ENCODE measurements at places on chromosomes 4 and X. TPM values are rescaled to one million over a fixed set of nuclear protein-coding genes. Genes with fewer than 3 reads are reported as not detected.

Gene USP17L27
- not detected for total RNA-seq

Gene GYPE
- 1.3 TPM for total RNA-seq

Gene TMEM255A
- under 0.01 TPM for total RNA-seq

Gene PASD1
- total RNA-seq = not detected

Gene EREG
- total RNA-seq = 9.9 TPM

Gene CXorf49
- total RNA-seq = not detected

Gene PRDM8
- total RNA-seq = 8.8 TPM

Gene MGAT4D
- not detected for total RNA-seq

Gene F11
- not detected for total RNA-seq

Gene DHX15
- 105 TPM for total RNA-seq

Gene GC
- not detected for total RNA-seq

Gene TAF7L
- total RNA-seq = 0.33 TPM

Gene C1GALT1C1
- total RNA-seq = 27.4 TPM

Gene GAGE12F
- not detected for total RNA-seq

Gene NAP1L2
- total RNA-seq = 3.6 TPM

Gene S100G
- total RNA-seq = not detected

Gene TECRL
- total RNA-seq = not detected

Gene AMOT
- 6.8 TPM for total RNA-seq

Gene P2RY4
- total RNA-seq = under 0.01 TPM

Gene TMEM35A
- total RNA-seq = 11.6 TPM

Gene ETDA
- not detected for total RNA-seq

Gene TDO2
- total RNA-seq = 14.4 TPM

Gene GYG2
- 10.6 TPM for total RNA-seq

Gene ETDB
- total RNA-seq = not detected

Gene CD40LG
- total RNA-seq = not detected

Gene SRPK3
- total RNA-seq = 0.51 TPM

Gene CSN1S1
- total RNA-seq = not detected

Gene MAOB
- 4.6 TPM for total RNA-seq

Gene TIGD4
- total RNA-seq = under 0.01 TPM

Gene EGF
- 0.83 TPM for total RNA-seq

Gene SGMS2
- 63.7 TPM for total RNA-seq

Gene CT45A5
- not detected for total RNA-seq

Gene VSIG4
- not detected for total RNA-seq

Gene AFM
- total RNA-seq = not detected

Gene MAGED4
- 26.9 TPM for total RNA-seq

Gene PNMA3
- 0.26 TPM for total RNA-seq

Gene JCHAIN
- 14.1 TPM for total RNA-seq

Gene CA5B
- total RNA-seq = 2.8 TPM

Gene MAGEA9B
- not detected for total RNA-seq

Gene ERVMER34-1
- under 0.01 TPM for total RNA-seq

Gene ZAR1
- total RNA-seq = not detected

Gene NHS
- total RNA-seq = 3.8 TPM

Gene USP17L18
- total RNA-seq = not detected

Gene CTBP1
- 249 TPM for total RNA-seq

Gene XAGE1A
- total RNA-seq = not detected

Gene MAGEA8
- total RNA-seq = not detected

Gene INTS6L
- 4.1 TPM for total RNA-seq

Gene GRID2
- total RNA-seq = under 0.01 TPM

Gene CT83
- not detected for total RNA-seq

Data from fibroblast of lung (primary cell).